ENCODE measurements at places on chromosomes 7 and 10.
A peak's percentile ranks its signal among the peaks of the same experiment; 100 is the strongest.

GRCh38 chr10:33244354-33244967 is 90.0 kb downstream of the NRP1 start:
- no peak for DNase-seq

GRCh38 chr10:86410542-86411124 is 44.0 kb upstream of the GRID1 start:
- no peak for DNase-seq

DNA sequence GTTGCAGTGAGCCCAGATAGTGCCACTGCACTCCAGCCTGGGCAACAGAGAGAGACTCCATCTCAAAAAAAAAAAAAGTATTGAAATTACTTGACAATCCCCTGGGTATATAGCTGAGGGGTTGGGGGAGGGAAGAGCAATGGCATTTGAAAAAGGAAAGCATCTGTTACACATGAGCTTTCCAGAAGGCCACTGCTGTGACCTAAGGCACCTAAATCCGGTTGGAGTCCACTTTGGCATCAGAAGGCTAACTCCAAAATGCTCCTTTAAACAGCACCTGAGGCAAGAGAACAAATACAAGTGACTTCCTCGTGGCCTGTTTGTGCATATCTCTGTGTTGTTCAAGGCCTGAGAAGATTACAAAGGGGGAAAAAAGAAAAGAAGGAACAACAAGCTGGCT is 74.8 kb upstream of the PALS2 start:
- DNase-seq: no peak

DNA sequence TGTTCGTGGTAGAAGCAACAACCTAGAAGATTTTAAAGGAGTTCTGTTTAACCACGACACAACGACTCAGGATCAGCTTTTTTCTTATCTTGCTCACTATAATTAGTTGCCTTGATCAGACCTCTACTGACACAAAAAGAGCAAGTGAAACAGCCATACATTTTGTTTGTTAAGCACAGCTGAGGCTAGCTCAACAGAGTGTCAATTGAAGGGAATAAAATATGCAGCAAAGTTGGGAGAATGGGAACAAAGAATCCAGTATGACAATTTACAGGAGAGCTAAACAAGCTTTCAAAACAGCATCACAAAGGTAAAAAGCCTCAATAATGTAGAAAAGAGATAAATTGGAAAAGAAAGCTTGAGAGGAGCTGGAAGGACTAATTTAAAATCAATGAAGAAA is 40.5 kb upstream of the HERPUD2 start:
- no peak for DNase-seq

DNA sequence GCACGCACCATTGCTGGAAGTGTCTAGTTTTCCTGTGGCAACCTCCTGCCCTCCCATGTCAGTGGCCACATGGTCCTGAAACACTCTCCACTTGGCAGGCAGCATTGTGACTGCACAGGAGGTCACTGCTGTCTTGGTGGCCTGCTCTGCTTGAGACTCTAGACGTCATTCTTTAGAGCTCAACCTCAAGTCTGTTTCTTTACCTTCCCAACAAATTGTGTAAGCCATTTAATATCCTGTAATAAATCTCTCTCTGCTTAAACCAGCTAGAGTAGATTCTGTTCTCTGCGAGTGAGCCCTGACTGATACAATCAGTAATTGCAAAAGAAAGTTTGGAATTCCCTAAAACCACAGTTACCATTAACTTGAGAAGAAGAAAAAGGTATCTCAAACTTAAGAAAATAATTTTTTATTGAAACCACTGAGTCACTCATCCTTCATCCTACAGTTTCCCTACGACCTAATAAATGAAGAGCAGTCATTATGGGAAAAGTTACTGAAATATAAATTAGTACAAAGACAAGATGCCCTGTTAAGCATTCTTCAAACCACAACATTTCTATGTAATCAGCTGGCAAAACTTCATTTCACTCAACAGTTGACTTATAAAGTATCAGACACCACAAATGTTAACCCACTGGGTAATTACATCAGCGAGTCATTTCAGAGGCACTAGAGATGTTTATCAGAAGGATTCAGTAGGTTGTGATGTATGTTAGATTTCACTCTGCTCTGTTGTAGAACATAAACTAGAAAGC is 18.0 kb downstream of the SLC25A13 start:
- no peak for DNase-seq

DNA sequence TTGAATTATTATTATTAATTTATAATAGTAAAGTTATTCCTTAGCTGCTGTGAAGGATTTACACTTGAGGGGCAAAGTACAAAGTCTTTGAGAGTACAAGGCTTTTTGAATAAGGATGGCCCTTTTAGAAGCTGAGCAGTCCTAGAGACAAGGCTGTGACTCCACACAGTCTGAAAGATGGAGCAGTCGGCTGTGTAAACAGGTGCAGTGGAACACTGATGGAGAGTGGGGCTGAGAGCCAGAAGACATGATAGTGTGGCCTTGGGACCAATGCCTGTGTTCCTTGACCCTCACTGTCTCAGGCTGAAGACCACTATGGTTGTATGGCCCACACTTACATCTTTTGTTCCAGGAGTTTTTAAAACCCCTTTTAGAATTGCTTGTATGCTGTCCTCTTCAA is 311.2 kb upstream of the PHF14 start:
- no peak for DNase-seq

- no peak for DNase-seq
Measured at GRCh38 chr7:19621740-19622139, 87.1 kb downstream of the POLR1F start.

DNA sequence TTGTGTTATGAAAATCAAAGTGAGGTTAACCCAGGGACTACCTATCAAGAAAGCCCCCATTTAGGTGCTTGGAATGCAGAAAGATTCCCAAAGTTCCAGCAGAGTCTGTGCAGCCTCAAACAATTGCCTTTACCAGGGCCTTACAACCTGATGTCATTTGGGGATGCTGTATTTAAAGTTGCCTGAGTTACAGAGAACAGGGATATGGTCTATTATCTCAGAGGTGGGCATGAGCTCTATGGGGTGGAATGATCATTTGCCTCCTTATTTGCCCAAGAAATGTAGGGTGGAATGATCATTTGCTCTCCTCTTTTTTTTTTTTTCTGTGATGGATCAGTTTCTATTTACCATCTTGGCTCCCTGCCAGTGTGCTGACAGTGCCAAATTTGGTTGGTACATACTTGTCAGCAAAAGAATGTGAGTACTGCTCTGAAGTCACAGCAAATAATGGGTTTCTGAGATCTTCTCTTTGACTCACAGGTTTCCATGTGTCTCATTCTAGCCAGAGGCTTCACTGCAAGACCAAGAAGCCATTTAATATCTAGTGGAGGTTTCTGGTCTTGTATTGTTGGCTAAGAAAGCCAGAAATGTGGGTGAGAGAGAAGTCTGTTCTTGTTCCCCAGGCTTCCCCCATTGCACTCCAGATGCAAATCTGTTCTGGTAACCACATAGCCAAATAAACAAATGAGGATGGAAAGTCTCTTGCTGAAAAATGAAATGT is 45.5 kb upstream of the ZNRF2 start:
- DNase-seq: peak; percentile 61

DNA sequence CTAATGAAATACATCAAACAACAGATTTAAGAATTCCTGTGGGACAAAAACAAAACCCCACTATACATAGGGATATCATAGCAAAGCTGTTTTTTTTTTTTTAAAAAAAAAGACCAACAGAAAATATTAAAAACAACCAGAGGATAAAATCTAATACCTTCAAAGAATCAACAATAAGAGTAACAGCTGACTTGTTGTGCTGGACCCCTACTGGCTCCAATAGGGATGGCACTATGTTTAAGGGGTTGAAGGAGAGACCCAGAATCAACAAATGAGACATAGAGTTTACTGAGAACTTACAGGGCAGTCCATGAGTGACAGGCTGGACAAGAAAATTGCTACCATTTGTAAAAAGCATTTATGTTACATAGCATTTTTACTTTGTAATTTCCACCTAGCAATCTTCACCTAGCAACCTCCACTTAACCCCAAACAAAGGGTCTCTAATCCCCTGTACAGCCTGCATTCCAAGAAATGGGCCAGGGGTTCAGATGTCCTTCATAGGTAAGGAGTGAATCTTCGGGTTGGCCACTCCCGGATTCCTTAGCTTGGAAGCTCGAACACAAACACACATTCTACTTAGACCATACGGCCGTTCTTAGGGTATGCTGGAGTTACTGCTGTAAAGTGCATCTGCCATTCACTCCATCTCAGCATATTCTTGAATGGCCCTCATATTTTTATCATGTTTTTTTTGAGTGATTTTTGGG is 25.8 kb downstream of the ASZ1 start:
- DNase-seq: no peak

DNA sequence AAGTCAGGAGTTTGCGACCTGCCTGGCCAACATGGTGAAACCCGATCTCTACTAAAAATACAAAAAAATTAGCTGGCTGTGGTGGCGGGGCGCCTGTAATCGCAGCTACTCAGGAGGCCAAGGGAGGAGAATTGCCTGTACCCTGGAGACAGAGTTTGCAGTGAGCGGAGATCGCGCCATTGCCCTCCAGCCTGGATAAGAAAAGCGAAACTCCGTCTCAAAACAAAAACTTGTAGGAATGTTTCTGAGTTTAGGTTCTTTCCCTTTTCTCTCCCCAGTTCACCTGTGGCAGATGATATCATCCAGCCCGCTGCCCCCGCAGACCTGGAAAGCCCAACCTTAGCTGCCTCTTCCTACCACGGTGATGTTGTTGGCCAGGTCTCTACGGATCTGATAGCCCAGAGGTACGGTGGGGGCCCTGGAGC is 138.8 kb upstream of the BTBD16 start:
- no peak for DNase-seq

DNA sequence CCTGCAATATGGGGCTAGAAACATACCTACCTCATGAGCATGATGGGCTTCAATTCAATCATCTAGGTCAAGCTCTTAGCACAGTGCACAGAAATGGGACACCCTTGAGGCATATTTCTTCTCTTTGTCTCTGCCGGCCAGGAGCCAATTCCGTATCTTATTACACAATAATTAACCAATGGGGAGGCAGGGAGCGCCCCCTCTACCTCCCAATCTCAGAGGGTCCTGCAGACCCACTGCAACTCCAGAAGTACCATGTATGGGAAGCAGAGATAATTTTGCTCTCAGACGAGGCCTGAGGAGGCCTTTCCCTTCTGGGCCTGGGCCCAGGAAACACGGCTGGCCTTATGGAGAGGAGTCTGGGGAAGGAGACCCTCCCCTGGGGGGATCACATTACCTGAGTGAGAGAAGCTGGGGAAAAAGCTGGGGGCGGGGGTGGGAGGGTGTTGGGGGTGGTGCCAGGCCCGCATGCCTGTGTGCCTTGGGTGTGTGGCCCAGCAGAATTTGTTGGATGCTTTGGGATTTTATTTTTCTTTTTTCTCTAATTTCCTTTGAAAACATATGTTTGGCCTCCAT is 155.5 kb downstream of the UBE2H start:
- DNase-seq: no peak

GRCh38 chr7:139259142-139259541 is 28.1 kb downstream of the UBN2 start:
- DNase-seq: no peak

DNA sequence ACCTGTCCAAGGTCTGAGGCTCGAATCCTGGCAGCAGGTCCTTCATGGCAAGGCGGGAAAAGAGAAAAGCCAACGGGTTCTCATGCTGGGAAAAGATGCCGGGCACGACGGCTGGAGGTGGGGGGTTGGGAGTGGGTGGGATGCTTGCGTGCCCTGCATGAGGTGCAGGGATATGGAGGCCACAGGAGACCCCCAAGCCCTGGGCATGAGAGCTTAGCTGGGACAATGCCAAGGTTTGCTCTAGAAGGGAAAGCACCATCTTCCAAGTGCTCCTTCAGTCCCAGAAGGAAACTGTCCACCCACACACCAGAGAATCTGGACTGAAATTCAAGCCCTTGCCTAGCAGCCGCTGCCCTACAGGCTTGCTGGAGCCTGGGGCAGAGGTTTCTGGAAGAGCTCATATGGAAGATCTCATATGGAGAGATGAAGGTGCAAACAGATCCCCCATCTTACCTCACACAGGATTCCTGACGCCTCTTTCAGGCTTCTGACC is 64.3 kb downstream of the ZRANB1 start:
- DNase-seq: no peak

- DNase-seq: no peak
Measured at GRCh38 chr10:88154596-88155250, 291.3 kb downstream of the PTEN start.

DNA sequence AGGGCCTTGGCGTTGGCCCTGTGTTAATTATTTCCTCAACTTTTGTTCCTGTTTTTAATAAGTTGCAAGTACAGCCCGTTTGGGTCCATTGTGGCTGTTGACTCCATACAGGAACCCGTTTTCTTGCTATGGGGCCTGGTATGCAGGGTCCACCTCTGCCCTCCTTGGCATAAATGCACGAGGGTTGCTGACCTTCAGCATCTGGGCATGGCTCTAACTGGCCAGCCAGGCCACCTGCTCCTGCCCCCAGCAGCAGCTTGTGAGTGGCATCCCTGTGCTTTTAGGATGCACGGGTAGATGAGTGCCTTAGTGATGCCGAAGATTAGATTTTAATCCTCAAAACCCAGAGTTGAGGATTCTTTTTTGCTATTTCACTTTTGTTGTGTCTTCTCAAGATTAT is 123.2 kb downstream of the GLRX3 start:
- DNase-seq: no peak

DNA sequence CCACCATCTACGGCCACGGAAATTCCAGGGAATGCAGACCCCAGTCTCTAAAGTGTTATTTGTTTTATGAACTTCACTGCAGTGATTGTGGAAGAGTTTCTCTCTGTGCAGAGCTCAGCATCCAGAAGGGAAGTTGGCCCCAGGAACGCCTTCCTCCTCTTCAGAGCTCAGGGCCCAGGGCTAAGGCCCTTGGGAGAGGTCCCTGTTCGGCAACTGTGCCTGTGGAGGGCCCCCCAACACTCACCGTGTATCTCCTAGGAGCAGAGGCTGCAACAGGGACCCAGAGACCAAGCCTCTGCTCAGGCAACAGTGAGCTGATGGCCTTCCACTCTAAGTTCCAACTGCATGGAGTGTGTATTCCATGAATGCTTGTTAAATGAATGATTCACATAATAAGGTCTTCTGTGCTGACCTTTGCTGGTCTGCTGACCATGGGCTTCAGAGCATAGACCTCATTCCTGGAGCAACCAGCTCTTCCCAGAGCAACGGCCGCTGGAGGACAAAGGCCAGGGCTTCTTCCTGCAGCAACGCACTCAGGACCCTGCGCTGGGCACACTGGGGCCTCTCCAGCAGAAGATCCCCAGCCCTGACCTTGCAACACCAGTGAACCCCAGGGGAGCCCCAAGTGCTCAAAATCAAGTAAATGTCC is 7.7 kb downstream of the DIP2C start:
- DNase-seq: no peak

Data from stimulated activated CD4-positive, alpha-beta T cell treated with anti-CD3 and anti-CD28 coated beads, Interleukin-15, amount 100 ng/mL, for 24 hours (primary cell).